ENCODE measurements at places on chromosomes 13 and 19.

DNA sequence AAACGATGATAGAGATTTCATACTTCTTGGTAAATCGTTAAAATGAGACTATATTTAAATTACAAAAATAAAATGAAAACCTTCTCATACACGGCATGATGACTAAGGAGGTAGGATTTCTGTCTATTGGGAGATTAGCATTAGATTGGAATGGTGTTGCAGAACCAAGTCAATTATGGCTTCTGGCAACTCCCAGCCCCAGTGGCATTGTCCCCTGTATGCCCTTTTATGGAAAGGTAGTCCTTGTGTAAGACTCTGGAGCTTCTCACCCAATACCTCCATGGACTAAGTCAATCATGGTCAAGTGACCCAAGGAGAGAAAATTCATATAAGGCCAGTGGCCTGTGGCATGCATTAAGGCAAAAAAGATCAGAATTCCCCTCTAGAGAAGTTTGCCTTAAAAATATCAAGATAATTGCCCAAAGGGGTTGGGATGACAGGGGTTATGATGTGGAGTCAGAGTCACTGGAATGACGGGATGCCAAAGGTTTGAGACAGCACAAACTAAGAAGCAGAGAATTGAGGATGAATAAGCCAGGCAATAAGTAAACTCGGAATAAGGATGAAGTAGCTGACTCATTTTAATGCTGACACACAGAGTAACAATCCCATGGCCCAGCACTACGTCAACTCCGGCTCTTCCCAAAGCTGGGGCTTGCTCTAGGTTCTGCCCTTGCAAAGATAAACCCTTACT, 57.8 kb upstream of the POSTN start:
- peak; percentile 95 for DNase-seq

- DNase-seq = no peak
These were observed 8.6 kb downstream of the C19orf25 start for GRCh38 chr19:1470305-1471009.

DNA sequence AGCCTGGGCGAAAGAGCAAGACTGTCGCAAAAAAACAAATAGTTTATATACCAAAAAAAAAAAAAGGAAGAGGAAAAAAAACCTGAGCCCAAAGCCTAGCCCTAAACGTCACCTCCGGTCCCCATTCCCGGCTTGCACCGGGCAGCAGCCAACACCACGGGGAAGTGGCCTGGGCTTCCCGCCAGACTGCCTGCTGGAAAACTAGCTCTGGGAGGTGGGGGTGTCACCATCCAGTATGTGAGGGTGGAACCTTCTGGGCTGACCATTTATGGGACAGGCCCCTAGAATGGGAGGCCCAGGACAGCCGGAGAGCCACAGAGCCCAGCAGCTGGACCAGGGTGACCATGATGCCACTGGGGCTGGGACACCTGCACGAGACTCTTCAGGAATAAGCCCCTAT, 37.3 kb downstream of the IL12RB1 start:
- peak; percentile 57 for DNase-seq

- no peak for DNase-seq
These were observed 25.7 kb downstream of the CCDC70 start for GRCh38 chr13:51887468-51887867.

DNA sequence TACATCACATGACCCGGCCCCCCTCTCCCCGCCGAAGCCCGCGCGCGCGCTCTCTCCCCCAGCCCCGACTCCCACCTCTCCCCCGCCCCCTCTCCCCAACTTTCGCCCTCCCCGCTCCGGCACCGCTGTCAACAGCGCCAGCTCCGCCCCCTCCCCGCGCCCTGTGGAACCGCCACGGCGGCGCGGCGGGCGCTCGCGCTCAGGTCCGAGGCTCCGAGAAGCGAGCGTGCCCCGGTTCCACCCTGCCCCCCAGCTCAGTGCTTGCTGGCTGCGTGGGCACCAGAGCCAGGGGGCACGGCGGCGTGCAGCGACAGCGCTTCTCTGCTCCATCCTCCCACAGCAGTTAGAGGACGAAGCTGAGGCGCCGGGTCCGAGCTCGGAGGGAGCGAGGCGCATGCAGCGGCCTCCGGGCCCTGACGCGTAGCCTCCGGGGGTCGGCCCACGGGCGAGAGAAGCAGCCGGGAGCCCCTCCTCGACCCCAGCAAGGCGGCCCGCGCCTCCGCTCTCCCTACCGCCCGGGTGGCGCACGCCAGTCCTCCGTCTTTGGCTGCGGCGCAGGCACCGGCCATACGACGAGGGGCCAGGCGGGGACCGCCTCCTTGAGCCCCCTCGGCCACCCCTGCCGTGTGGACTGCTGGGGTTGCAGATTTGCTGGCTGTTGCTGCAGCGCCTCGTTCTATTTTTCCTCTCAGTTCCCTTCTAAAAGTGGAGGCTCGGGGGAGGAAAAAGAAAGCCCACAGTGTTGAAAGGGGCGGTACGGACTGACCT, 109.5 kb downstream of the KCNRG start:
- peak; percentile 70 for DNase-seq

DNA sequence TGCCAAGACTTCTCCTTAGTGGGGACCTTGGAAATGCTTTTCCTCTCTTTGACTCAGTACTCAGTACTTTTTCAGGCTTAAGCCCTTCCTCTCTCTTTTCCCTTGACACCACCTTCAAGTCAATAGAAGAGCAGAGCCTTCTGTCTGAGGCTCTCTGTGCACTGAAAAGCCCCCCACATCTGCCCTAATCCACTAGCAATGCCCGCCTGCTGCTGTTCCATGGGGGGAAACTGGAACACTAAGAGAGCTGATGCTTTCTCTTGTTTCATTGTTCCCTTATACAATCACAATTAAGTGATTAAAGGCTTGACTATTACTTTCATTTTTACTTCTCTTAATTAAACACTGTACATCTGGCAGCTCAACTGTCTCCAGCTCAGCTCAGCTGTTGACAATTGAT, 254.5 kb downstream of the SLITRK6 start:
- no peak for DNase-seq

DNA sequence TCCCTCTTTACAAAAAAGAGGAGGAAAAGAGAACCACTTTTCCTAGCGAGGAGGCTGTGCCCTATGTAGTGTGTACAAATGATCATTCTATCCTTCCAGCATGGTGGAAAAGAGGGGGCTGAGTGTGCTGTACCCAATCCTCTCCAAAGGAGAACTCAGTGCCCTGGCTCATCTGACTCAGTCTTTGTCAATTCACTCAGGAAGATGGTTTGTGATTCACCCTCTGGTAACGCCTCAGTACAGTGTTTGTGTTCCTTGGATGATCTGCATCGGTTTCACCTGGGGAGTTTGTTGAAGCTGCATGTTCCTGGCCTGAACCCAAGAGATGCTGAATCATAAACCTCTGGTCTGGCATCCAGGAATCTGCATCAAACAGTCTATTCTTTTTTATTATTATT, 18.3 kb upstream of the ENOX1 start:
- peak; percentile 95 for DNase-seq

GRCh38 chr13:45412274-45413049, 5.7 kb downstream of the SLC25A30 start:
- no peak for DNase-seq

DNA sequence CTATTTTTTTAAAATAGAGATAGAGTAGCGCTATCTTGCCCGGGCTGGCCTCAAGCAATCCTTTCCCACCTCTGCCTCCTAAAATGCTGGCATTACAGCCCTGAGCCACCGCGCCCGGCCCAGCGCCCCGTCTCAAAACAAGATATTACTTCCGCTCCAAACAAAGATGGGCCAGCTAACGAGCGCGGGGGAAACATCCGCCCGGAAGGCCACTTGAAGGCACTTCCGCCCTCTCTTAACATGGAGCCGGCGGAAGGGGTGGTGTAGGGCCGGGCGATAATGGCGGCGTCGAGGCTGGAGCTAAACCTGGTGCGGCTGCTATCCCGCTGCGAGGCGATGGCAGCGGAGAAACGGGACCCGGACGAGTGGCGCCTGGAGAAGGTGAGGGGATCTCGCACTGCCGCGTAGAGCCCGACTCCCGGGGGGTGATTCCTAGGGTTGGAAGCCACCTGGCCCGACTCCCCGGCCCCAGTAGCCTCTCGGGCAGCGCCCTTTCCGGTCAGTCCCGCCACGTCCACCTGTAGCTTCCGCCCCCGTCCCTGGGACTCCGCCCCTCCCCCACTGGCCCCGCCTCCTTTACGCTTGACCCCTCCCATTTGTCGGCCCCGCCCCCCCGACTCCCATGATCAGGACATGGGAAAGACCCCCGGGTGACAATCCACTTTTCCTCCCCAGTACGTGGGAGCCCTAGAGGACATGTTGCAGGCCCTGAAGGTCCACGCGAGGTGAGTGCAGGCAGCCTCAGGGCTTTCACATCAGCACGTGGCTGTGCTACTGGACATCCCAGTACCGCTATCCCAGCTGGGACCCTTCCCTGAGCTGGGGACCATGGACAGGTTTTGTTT, at the start of gene USE1:
Gene USE1 (plus strand): TSS at position 231 of the 845 bp plus-strand sequence. CDS start 49 bp downstream, at position 280.
- peak; percentile 92 for DNase-seq

DNA sequence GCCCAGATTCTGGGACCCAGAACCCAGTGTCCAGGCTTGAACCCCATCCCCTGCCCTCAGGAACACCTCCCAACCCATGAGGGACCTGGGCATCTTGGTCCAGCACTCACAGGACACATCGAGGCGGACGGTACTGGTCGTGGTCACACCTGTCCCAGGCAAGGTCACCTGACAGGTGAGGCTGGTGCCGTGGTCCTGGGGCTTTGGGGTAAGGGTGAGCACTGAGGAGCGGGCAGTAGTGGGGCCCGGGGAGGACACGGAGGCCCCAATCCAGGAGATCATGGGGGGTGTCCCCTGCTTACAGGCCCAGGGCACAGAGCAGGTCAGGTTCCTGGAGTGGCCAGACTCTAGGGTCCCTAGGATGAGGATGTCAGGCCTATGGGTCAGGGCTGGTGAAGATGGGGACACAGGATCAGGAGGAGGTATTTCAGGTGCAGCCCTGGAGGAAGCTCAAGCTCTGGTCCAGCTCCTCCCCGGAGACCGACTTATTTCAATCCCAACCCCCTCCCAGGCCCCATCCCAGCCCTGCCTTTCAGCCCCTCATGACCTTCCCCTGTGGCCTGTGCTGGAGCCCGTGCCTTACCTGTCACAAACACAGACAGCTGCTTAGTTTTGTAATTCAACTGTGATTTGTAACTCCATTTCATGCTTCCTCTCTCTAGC, 772 bp downstream of the SIGLEC8 start:
- DNase-seq = no peak

DNA sequence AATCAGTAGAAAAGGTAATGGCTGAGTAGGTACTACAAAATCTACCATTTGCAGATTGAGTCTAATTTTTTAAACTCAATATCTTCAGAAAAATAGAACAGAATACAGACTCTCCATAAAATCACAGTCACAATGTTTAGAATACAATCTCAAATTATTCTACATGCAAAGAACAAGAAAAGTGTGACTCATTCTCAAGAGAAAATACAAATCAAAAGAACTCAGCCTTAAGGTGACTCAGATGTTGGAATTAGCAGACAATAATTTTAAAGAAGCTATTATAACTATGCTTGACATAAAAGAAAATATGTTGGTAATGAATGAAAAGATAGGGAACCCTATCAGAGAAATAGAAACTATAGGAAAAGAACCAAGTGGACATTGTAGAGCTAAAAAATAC, 78.9 kb downstream of the RXFP2 start:
- no peak for DNase-seq

DNA sequence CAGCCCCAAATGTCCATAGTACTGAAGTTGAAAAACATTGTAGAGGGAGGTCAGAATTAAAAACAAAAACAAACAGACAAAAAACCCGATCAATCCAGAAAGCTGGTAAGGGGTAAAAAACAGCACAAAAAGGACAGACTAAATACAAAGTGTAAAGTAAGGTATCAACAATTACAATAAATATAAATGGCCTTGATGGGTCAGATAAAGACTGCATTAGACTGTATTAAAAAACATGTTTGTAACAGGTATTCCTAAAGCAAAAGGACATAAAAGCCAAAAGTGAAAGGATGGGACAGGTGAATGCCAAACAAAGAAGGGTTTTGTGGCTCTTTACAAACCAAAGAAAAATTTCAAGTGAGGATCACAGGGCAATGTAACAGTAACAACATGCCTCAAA, 16.3 kb downstream of the ZNF329 start:
- DNase-seq = no peak

- DNase-seq = no peak
These were observed 1241.5 kb upstream of the MIR17HG start for GRCh38 chr13:90105849-90106496.

GRCh38 chr13:83350569-83350968, 531.7 kb downstream of the SLITRK1 start:
- peak; percentile 43 for DNase-seq

- DNase-seq = no peak
These were observed 14.4 kb upstream of the DPP9 start for GRCh38 chr19:4737955-4738600.

DNA sequence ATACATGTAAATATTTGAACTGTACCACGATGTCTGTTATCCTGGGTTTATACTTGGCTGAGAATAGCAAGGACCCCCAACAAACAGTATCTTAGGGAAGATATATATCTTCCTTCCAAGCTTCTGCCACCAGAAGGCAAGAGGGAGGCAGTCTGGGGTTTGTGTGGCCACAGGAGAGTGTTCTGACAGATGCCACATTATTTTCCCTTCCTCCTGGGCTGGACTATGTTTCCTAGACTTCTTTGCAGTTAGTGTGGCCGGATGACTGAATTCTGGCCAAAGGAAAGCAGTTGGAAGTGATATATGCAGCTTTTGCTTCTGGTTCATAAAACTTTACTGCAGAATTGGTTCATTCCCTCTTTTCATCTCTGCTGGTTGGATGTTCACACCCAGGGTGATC, 39.9 kb upstream of the TMTC4 start:
- no peak for DNase-seq

DNA sequence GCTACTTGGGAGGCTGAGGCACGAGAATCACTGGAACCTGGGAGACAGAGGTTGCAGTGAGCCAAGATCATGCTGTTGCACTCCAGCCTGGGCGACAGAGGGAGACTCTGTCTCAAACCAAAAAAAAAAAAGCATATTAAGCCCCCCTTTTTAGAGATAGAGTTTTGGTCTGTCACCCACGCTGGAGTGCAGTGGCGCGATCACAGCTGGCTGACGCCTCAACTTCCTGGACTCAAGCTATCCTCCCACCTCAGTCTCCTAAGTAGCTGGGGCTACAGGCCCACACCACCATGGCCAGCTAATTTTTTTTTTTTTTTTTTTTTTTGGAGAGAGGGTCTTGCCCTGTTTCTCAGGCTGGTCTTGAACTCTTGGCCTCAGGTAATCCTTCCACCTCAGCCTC, 34.2 kb upstream of the MAP3K10 start:
- no peak for DNase-seq

- no peak for DNase-seq
These were observed 16.6 kb downstream of the LMO7 start for GRCh38 chr13:75652726-75653125.

- DNase-seq = no peak
These were observed 26.1 kb upstream of the DGKH start for GRCh38 chr13:42022336-42022735.

DNA sequence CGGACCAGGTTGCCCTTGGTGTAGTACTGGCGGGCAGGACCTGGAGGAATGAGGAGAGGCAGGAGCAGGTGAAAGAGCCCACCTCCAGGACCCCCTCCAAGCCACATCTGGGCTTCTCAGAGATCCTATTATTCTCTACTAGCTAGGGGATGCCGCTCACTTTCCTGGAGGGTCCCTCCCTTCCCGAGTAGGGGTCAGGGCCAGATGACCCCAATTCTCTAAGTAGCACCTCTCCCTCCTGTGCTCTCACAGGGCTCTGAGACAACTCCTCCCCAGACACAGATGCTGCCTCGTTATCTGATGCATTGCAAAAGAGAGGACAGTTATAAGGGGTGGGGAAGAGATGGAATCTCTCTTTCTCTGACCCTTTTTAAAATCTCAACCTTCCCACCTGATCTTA, 22.9 kb downstream of the GP6 start:
- DNase-seq = no peak
